COR-L47 (cell line): ENCODE measurements at places on chromosomes 4 and X.
A peak's percentile ranks its signal among the peaks of the same experiment; 100 is the strongest.

DNA sequence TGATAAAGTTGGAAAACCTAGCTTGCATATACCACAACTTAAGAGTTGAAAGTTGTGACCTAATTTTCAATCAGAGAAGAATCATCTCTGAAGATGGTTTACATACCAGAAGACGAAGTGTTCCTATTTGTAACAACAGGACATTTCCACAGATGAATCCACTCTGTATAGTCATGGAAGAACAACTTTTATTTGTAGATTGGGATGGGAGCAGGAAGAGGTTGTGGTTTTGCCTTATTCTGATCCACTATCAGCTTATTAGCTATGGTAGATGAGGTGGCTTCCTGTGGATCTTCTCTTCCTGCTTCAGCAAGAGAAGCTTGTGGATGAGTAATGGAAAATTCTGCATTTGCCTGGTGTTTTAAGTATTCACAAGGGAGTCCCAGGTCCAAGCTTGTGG, 18.6 kb upstream of the SUPT20HL1 start:
- no peak for DNase-seq

GRCh38 chr4:48173056-48173991, 39.3 kb upstream of the TXK start:
- no peak for DNase-seq

DNA sequence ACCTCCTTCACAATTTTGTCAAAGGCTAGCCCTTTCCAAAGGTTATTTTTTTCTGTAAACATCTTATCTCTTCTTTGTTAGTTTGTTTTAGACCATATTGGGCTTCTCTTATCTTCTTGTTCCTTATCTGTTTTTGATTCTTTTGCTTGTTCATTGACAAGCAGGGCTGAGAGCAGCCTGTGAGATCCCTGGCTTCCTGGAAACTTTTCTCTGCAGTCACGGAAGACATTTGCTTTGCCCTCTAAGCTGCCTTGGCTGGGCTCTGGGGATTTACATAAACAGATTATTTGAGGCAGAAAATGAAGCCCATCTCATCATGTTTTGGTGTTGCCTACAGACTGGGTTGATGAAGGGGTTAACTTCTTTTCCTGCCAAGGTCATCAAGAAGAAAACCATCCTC, 157.4 kb upstream of the AMOT start:
- DNase-seq: no peak

GRCh38 chr4:47930971-47931804, 16.8 kb upstream of the NFXL1 start:
- DNase-seq: peak; percentile 47

DNA sequence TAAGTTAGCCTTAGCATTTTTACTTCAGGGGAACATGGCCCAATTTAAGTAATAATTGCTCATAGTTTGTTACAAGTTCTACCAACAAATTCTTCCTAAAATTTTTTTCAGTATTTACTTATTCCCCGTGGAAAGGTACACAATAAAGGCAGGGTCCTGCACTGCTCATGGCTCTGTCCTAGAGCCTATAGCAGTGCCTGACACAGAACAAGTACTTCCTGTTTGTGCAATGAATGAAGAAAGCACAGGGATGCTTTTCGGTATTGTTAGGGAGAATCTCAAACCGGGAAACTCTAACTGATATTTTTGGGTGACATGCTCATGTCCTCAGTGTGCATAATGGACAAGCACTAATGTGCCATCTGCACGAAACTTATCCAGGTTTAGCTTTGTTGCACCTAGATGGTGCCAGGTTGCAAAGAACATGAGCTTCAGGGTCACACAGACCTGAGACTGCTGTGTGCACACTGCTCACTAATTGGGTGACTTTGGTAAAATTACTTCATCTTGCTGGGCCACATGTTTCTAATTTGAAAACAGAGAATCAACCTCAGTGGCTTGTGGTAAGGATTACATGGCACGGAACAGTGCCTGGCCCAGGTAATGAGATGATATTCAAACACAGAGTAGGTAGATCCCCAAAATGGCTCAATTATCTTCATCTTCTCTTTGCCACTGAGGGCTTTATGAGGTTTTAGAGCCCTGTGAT, 175.8 kb upstream of the NPY2R start:
- DNase-seq: no peak

GRCh38 chr4:126395664-126396063, 1080.9 kb downstream of the FAT4 start:
- DNase-seq: no peak

DNA sequence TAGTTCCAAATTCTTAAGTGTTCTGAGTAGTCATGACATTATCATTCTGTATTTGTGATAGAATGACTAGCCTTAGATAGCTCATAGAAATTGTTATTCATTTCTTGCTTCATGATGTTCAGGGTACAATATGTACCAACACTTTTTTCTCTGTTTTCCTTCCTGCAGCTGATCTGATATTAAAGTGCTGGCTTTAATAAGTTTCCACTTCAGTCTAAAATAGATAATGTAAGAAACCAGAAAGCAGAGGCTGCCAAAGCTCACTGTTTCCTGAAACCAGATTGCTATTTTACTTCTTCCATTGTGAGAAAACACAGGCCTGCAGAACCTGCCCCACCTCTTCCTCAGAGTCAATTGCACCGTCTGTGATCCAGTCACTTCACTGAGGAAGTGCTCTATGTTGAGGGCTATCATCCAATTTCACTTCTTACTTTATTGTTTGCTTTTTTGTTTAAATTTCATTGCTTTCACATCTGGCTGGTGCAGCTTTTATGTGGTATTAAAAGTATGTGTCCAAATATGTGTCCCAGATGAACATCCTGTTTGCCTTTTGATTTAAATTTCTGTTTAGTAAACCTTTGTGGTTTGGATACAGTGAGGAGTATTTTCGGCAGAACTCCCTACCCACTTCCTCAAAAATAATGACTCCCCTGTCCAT, 652.1 kb downstream of the ANKRD50 start:
- DNase-seq: no peak

DNA sequence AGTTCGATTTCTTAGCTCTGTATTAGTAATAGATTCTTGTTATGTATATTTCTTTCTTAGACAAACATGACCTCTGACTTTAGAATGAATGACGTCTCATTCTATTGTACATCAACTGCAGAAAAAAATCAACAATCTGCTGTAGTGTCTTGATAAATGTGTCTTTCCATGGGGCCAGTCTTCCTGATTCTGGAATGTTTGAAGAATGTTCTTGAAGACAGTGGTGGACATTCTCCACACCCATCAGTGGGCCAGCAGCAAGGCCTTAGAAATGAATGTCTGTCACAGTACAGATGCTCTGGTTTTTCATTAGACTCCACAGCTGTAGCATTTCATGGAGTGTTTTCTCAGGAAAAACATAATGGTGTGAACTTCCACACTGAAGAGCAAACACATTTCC, 63.2 kb upstream of the FAM47B start:
- no peak for DNase-seq

- no peak for DNase-seq
Observed at GRCh38 chrX:7143941-7144525, 3.5 kb upstream of the STS start.

- DNase-seq: no peak
Observed at GRCh38 chrX:2609431-2610238, 81.5 kb upstream of the CD99 start.

DNA sequence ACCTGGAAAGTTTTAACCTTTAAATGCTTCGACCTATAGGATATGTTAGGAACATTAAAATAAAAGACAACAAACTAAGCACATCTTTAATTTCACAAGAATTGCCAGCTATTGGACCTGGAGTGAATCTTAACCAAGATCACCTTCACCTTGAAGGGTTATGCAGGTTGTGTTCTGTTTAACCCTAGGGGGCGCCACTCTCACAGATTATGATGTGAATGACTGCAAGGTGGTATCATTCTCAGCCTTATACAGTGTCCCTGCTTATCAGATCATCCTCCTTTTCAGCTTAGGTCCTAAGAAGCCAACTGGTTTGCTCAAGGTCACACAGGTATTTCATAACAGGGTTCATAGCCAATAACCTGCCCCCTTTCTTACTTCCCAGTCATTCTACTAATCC, 23.5 kb downstream of the INTS6L start:
- DNase-seq: no peak

- no peak for DNase-seq
Observed at GRCh38 chr4:42248972-42249371, 96.5 kb upstream of the BEND4 start.

- no peak for DNase-seq
Observed at GRCh38 chr4:89879215-89879614, 15.4 kb upstream of the MMRN1 start.

DNA sequence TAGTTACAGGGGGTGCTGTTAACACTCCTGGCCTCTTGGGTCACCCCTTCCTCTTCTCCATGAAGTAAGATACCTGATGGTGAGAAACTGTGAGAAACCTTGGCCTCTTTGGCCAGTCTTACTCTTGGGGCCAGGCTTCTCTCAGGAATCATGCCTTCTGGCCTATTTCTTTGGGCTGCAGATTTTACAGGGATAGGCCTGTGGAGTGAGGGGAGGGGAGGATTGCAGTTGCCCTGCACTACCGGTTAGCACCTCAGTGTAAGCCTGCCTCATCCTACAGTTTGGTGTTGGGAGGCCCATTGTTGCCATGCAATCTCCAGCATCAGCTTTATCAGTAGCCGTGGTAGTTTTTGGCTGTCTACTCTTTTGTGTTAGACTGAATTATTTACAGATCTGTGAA, 7.6 kb upstream of the PGRMC2 start:
- no peak for DNase-seq

DNA sequence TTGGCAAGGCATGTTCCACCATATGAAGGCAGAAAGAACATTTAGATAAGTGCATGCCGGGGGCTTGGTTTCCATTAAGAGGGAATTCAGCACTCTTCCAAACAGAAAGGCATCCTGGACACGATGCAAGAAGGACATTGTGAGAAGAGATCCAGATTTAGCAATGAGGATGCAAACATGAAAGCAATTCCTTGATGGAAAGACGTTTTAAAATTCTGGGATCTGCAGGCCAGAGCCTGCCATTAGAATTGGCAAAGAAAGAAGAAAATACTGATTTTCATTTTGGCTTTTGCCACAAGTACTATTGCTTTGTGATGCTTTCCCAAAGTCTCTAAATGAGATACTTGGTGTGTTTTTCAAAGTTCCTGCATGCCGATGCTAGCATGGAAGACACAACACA, 367.6 kb downstream of the PPP3CA start:
- no peak for DNase-seq

- no peak for DNase-seq
Observed at GRCh38 chr4:141713771-141714445, 77.5 kb downstream of the IL15 start.

DNA sequence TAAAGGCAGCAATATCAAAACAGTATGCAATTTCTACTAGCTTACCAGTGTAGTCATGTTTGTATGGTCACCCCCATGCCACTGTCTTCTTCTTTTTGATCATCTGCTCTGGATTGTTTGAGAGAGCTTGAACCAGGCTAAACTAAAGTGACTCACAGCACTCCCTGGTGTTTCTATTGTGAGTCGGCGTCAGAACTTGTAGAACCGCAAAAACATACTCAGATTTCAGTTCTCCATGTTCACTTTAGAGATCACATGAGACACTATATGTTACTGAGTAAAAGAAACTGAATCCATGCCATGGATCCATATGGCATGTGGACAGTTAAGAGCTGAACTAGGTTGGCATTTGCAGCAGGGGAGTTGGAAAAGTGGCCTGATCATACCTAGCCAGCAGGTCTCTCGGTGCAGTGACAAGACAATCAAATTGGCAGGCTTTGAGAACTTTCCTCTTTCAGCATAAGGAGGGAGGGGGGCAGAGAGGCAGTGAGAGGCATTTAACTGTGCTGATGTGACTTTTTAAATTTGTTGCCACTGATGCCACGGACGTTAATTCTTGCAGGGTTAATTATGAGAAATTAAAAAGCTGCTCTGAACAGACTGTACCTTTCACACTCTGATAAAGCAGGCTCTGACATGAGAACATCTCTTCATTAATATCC, 88.4 kb downstream of the AFF2 start:
- no peak for DNase-seq
